ENCODE measurements at places on chromosomes 5 and 9.

- DNase-seq, result peak; percentile 95
Observed at GRCh38 chr9:136849038-136849959, at the start of gene PHPT1. PHPT1 (plus strand) TSS chr9:136849409; CDS start chr9:136849431, 22 bp downstream.

GRCh38 chr5:66498791-66499207 is 97.4 kb upstream of the MAST4 start:
- DNase-seq, result no peak

GRCh38 chr9:109817146-109817845 is 37.3 kb downstream of the PALM2AKAP2 start:
- DNase-seq, result no peak

DNA sequence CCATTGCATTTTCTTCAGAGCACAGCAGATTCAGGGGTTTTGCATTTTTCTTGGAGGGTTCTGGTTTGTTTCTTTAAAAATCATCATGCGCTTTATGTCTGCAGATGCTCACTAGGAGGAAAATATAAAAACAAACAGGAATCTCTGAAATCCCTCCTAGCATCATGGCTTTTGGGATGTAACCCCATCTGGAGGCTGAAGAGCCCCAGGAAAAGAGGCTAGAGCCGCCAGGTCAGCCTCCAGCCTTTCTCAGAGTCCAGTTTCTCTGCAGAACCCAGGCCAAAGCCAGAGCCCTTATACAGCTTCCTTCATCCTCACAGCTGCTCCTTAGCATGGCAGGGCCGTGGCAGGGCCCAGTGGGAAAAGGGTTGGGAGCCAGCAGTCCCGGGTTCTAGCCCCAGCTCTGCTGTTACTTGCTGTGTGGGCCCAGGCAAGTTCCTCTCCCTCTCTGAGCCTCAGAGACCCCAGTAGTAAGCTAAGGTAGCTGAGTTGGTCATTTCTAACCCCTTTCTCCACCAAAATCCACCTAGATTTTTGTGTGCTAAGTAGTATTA is 62.1 kb downstream of the PAX5 start:
- DNase-seq, result no peak

DNA sequence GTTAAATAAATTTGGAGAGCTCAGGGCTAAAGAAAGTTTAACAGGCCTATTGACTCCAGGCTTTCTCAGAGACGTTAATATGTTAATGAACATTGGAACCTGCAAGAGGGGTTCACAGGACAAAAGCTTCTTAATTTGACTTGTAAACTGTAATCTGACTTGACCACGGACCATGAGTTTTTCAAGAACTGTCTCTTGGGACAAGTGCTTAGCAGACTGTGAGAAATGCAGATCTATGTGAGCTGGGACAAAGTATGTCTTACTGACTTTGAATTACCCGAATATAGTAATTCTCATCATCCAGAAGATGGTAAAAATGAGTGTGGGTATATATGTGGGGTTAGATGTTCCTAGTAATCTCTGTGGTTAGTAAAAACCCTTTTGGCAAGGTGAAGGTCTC is 186.6 kb downstream of the ATP10B start:
- DNase-seq, result no peak

- DNase-seq, result no peak
Observed at GRCh38 chr5:108590799-108591198, 156.9 kb upstream of the FER start.

- DNase-seq, result peak; percentile 80
Observed at GRCh38 chr9:96686638-96687335, 31.7 kb upstream of the PRXL2C start.

GRCh38 chr5:128796506-128796905 is 168.8 kb upstream of the SLC27A6 start:
- DNase-seq, result no peak

- no peak for DNase-seq
Observed at GRCh38 chr9:76852026-76852425, 53.9 kb downstream of the PRUNE2 start.

DNA sequence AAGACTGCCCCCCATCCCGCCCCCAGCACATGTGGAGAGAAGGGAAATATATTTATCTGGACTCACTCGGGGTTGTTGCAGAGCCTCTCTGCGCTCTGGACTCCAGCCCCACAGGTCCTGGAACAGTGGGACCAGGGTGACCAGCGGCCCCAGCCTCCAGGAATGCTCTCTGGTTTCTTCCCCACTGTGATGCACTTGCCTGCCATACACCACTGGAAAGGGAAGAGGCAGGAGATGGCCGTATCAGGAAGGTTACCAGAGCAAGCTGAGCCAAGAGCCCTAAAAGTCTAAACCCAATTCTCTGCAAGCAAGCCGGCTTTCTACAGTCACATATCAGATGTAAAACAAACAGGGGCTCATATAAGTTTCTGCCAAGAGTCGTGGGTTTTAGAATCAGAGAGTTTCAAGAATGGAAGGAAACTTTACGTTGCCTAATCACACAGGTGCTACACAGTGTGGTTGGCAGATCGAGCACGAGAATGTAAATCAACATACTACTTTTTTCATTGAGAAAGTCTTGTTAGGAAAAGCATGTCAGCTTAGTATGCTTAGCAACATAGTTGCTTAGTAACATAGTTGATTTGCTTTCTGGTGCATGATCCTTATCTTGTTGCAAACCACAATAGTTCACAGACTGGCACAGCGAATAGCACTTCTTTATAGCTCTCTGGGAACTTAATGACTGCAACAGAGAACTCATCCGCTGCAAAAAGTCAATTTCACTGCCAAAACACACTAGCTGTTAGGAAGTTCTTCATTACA is 201.2 kb downstream of the TARS1 start:
- DNase-seq, result no peak

- no peak for DNase-seq
Observed at GRCh38 chr5:118990582-118990981, 2.2 kb upstream of the DTWD2 start.

DNA sequence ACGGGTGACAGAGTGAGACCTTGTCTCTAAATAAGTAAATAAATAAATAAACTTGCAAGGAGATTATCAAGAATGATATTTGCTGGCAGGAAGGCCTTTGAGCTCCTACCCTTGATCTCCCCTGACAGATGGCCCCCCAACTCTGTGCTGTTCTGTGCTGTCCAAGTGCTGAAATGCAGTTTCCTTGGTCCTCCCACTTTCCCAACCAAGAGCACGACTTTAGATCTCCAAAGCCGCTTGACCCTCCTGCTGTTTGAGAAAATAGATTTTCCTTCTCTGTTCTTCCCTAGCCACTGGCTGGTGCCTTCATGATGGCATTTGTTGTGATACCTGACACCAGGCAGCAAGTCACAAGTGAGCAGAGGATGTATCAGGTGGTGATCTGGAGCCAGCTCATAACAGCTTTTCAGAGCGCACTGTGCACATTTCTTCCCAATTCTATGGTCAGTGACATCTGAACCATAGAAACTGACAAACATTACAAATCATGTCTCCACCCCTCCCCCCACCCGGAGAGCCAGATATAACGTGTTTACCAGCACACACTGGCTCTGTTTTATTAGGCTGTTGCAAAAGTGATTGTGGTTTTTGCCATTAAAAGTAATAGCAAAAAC is 80.0 kb upstream of the PUM3 start:
- no peak for DNase-seq

DNA sequence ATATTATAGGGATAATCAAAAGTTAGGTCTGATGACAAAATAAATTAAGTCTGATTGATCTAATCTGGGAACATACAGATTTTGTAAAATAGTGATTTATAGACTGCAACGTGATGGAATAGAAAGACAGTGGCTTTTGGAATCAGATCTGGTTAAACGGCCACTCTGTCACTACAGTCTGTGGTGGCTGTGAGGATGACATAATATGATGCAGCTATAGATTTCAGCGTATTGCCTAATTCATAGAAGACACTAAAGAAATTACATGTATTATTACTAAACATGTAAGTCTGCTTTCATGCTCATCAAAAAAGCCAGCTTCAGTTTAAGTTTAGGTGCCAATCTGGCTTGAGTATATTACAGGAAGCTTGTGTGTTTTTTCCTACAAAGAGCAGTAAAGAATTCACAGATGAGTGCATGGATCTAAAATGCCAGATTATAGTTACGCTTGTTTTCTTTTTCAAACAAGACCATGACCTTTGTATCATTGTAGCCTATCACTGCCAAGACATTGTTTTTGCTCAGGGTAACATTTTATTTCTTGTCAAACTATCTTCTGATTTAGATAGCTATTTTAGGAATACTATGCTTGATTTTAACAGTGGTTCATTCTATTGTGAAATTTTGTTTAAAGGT is 25.7 kb downstream of the CPEB4 start:
- no peak for DNase-seq

GRCh38 chr5:179794575-179794974 is 789 bp downstream of the LTC4S start:
- DNase-seq, result no peak

- no peak for DNase-seq
Observed at GRCh38 chr9:98306384-98307145, 51.1 kb upstream of the TBC1D2 start.

DNA sequence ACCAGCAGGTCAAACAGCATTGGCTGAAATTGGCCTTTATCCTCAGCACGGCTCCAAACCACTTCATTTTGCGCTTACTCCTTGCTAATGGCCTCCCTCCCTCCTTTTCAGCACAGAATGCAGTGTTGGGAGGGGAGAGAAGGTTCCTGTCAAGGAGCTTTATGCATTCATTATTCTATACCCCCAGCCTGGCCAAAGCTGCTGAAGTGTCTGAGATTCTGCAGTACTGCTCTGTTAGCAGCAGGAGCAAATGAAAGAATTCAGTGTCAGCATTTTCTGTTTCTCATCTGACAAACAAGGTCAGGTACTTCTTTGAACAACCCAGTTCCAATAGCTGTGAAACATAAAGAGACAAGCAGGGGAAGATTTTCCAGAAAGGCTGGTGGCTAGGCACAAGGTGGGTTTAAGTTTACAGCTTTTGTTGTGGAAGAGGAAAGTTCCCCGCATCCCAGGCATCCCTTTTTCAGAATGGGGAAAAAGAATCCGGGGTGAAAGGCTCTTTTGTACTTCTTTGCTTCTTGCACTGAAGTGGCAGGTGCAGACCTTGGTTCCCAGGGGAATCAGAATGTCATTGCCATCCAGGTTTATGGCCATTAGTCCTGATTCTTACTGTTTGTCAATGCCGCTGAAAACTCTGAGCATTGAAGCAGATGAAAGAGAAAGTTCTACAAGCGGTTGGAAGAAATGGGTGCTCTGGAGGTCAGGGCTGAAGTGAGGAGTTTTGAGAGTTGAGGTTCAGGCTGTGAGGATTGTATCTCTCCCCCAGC is 109.3 kb upstream of the APC start:
- DNase-seq, result no peak

DNA sequence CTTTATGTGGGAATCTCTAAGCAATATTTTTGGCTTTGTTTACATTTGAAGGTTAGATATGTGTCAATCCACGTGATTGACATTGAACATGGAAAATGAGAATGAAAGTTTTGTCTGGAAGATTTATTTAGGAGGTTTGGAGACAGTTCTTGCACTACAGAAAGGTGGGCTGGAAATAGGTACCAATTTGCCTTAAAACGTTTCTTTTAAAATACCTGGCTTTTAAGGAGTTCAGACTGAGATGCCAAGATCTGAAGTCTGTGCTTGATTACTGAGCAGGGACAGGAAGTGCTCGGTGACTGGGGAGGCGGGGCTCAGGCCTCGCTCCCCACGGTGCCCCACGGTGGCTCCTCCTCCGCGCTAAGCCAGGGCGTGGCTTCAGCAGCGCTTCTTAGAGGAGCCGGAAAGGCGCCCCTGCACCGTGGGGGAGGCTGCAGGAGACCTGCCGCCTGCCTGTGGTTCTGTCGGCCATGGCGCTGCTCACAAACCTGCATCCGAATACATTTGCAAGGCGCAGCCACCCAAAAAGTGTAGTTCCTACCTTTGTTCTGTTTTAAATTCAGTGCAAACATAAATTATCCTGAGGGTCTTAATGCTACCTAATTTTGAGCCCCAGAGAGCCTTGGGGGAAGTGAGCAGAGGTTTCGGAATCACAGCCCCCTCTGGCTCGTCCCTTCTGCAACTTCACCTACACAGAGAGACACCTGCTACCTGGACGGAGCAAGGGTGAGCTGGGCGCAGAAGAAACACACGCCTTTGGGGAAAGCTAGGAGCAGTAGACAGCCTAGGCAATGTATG is 49.2 kb downstream of the USP20 start:
- DNase-seq, result peak; percentile 97

- no peak for DNase-seq
Observed at GRCh38 chr5:34919077-34919476, 3.6 kb downstream of the BRIX1 start.

- DNase-seq, result no peak
Observed at GRCh38 chr9:38233343-38233742, 159.2 kb upstream of the ALDH1B1 start.

DNA sequence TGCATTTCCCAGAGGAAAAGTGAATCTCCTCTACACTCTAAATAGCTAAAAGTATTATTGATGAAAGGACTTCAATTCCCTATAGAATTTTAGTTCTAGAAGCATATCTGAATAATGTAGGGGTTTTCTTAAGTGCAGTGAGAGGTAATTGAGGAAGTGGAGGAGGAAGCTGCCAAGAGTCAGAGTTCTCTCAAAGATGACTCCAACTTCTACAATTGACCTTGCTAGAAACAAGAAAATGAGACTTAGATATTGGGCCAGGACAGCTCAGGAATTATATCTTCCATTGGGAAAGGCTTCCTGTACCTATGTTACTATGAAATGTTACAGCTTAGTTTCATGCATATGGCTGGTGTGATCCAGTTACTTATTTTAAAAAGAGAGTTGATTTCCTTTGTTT is 10.4 kb upstream of the F2R start:
- DNase-seq, result no peak

DNA sequence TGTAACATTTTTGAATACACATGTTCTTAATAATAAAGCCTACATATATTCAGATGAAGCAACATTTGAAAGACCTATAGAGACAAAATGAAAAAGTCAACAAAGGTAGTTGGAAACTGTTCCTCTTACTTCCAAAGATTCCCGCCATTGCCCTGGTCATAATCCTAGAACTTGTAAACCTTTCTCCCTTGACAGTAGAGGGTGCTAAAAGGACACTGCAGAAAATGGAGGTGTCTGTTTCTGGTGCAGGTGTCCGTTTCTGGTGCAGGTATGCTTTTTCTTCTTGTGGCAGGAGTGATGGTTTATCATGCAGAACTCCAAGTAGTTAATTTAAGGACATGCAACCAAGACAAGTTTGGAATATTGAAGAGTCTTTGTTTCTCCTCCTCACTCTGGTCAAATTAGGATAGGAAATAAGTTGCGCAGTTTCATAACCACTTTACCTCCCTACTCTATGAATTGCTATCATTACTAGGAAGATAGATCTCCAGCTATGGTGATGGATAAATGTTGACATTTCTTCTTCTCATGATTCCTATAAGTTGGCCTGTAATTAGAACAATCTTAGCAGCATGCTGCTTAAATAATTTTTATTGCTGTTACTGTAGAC is 56.0 kb upstream of the FAM174A start:
- DNase-seq, result no peak

Measured in T-cell (primary cell).